ENCODE measurements at places on chromosomes 6 and 20. TPM values are rescaled to one million over a fixed set of nuclear protein-coding genes. Genes with fewer than 3 reads are reported as not detected.
A peak's percentile ranks its signal among the peaks of the same experiment; 100 is the strongest.

DNA sequence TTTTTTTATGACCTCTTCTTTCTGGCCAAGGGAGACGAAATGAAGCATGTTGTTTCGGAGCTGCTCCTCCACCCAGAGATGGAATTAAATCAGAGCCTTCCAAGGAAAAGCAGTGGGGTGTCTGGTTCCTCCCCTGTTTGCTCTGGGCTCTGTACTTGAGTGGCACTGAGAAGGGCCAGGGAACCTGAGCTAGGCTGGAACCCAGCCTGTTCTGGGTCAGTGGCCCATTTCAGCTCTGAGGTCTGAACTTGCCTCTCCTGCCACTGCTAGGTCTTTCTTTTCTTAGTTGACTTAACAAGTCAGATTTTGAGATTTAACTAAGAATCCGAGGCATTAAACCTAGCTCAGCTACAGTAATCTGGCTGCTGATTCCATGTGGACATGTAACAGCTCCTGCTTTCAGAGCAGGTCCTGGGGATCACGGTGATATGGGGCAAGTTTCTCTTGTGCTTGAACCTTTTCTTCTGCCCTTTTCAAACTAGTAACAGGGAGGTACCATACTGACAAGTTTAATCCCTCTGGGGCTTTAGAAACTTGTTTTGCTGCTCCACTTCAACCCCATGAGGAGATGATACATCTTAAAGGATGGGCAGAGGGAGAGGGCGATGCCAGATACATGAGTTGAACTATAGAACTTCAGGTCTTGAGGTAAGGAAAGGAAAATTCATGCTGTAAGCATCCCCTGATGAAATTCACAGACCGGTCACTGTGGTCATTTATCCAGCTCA, 101.1 kb downstream of the SLC24A3 start:
- H3K27ac ChIP-seq, result no peak overlapping the region
- DNase-seq, result no peak
- H3K36me3 ChIP-seq, result no peaks in the 10 kb centered on the region

Gene PAK5
- total RNA-seq, result 1.1 TPM

DNA sequence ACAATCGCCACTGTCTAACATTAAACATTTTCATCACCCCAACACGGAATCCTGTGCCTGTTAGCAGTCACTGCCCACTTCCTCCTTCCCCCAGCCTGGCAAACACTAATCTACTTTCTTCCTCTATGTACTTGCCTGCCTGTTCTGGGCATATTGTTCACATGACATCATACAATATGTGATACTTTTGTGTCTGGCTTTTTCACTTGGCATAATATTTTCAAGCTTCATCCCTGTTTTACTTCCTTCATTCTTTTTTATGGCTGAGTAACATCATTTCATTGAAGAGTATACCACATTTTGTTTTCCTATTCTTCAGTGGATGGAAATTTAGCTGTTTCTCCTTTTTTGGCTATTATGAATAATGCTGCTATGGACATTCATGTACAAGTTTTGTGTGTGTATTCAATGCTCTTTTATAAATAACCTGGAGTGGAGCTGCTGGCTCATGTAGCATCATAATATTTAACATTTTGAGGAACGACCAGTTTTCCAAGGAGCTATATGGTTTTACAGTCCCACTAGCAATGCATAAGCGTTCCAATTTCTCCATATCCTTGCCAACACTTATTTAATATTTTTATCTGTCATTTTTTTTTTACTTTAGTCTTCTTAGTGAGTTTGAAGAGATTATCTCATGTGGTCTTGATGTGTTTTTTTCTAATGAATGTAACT, 360.1 kb downstream of the HDGFL1 start:
- no peaks in the 10 kb centered on the region for H3K36me3 ChIP-seq
- H3K4me1 ChIP-seq, result peaks cover 15% of the 10 kb centered on the region
- no peaks in the 10 kb centered on the region for H3K27me3 ChIP-seq

DNA sequence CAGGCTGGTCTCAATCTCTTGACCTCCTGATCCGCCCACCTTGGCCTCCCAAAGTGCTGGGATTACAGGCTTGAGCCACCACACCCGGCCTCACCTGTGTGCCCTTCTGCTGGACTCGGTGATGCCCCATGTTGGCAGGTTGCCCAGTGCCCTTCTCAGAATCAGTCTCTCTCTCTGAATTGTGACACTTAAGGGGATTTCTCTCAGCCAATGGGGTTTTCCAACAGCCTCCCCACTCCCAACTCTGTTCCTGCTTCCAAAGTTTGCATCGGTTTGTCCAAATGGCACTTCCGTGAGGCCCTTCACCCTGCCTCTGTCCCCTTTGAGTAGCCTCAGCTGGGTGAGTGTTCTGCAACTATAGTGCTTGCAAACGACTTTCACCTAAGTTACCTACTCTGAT, 3.1 kb upstream of the MRPS10 start:
- H3K4me1 ChIP-seq, result peaks cover 5% of the 10 kb centered on the region
- H3K4me3 ChIP-seq, result no peak overlapping the region
- H3K27ac ChIP-seq, result no peak overlapping the region

Gene IL20RA
- 2.4 TPM for total RNA-seq

DNA sequence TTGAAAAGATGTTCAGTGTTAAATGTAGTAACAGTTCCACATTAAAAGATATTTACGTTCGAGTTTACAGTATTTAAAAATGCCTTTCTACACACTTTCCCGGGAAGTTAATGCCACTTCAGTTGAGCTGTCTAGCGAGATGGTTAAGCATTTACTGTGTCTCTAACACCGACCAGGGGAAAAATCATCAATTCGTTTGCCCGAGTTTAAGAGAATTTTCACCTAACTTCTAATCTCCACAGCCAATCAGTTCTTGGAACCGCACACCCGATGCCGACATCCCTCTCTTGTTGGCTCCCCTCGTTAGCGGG, 58.2 kb downstream of the FAM217A start:
- peaks cover 43% of the 10 kb centered on the region for H3K4me1 ChIP-seq
- no peak for DNase-seq
- peak overlapping the region; percentile 95 for H3K27ac ChIP-seq
- H3K4me3 ChIP-seq, result peak overlapping the region; percentile 89

DNA sequence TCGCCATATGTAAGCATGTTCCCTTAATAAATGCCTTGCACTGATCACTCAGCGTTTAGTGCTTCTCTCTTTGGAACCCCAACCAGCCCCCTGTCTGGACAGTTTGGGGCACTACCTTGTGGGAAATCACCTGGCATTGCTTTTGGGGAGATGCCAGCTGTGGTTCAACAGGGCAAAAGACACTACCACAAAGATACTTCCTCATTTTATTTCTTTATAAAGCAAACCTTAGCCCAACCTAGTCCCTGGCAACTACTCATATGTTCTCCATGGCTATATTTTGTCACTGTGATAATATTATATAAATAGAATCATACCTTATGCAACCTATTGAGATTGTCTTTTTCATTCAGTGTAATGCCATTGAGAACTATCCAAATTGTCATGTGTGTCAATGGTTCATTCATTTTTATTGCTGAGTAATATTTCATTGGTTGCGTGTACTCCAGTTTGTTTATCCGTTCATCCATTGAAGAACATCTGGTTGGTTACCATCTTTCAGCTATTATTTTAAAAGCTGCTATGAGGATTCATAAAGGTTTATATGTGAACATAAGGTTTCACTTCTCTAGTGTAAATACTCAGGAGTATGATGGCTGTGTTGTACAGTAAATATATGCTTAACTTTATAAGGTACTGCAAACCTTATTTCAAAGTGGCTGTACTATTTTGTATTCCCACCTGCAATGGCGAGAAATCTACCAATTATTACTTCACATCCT, 114.8 kb downstream of the MOXD1 start:
- no peak overlapping the region for H3K4me3 ChIP-seq
- no peaks in the 10 kb centered on the region for H3K36me3 ChIP-seq
- H3K27ac ChIP-seq, result no peak overlapping the region
- DNase-seq, result no peak
- no peaks in the 10 kb centered on the region for H3K27me3 ChIP-seq
- 0 out of 2 replicates have a peak, but pooled peaks cover 3% of the 10 kb centered on the region for H3K4me1 ChIP-seq

GRCh38 chr20:49351775-49352174, 73.9 kb upstream of the ZNFX1 start:
- H3K27ac ChIP-seq, result no peak overlapping the region
- no peaks in the 10 kb centered on the region for H3K4me1 ChIP-seq
- H3K36me3 ChIP-seq, result no peaks in the 10 kb centered on the region
- DNase-seq, result no peak
- no peak overlapping the region for H3K4me3 ChIP-seq

Gene MYB
- total RNA-seq, result 10.4 TPM

Gene MATN4
- 5.1 TPM for total RNA-seq

DNA sequence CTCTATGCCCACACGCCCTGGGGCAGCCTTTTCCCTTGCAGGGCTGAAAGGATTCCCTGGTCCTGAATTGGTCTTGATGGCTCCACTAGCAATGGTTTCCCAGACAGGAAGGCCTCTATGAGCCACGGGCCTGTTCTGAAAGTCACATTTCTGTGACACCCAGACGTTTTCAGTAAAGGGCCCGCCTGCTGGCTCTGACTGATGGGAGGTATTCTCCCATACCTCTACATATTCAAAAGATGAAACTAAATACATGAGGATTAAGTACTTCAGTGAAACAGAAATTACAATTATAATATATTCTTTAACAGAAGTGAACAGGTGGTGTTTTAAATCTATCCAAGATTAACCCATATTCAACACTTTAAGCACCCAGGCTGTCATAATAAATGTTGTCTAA, 629.8 kb downstream of the CDH26 start:
- H3K27me3 ChIP-seq, result no peaks in the 10 kb centered on the region
- no peaks in the 10 kb centered on the region for H3K36me3 ChIP-seq
- no peak for DNase-seq

- H3K27me3 ChIP-seq, result no peaks in the 10 kb centered on the region
- H3K4me3 ChIP-seq, result no peak overlapping the region
- H3K4me1 ChIP-seq, result peaks cover 5% of the 10 kb centered on the region
Measured at GRCh38 chr6:54910921-54911320, 64.3 kb downstream of the FAM83B start.

DNA sequence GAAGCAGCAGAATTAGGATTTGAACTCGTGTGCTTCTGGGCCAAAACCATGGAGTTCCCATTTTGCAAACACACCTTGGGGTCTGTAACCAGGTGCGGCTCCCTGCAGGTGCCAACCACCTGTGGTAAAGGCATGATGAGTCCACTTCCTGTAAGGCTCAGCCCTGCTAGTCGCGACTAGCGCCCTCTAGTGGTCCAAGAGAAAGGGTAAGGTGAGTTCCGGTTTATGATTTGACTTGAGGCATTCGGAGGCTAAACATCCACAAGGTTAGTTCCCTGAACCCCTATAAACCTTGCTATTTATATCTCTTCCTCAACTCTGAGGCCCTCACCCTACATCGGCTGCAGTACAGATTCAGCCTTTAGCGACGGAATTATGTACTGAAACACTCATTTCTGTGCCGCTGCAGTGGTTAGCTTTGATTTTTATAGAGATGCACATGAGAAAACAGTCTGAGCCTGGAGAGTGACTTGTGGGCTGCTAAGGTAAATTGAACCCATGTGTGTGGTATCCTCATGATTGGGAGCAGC, 173.4 kb downstream of the PLCB1 start:
- H3K4me3 ChIP-seq, result no peak overlapping the region
- DNase-seq, result peak; percentile 93
- H3K27ac ChIP-seq, result no peak overlapping the region
- H3K27me3 ChIP-seq, result no peaks in the 10 kb centered on the region
- peaks cover 14% of the 10 kb centered on the region for H3K4me1 ChIP-seq

Gene HLA-DOB
- total RNA-seq, result 0.23 TPM

DNA sequence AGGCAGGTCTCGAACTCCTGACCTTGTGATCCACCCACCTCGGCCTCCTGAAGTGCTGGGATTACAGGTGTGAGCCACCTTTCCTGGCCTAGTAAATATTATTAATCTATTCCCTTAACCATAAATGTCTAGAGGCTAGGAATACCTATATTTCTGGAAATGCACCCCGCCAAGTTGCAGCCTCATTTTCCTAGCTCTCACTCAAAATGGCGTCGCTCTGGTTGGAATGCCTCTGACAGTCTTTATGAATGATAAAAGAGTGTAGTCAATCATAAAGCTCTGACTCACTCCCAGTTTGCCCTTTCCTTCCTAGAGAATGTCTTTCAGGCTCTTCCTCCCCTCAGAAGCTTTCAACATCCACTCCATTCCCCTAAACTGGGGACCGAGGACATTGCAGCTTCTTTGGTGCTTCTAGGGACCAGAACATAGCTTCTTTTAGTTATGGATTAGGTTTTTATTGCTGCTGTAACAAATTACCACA, 14.1 kb upstream of the TRIM26 start:
- H3K4me1 ChIP-seq, result no peaks in the 10 kb centered on the region
- no peaks in the 10 kb centered on the region for H3K27me3 ChIP-seq
- H3K36me3 ChIP-seq, result no peaks in the 10 kb centered on the region
- H3K27ac ChIP-seq, result no peak overlapping the region
- no peak for DNase-seq

DNA sequence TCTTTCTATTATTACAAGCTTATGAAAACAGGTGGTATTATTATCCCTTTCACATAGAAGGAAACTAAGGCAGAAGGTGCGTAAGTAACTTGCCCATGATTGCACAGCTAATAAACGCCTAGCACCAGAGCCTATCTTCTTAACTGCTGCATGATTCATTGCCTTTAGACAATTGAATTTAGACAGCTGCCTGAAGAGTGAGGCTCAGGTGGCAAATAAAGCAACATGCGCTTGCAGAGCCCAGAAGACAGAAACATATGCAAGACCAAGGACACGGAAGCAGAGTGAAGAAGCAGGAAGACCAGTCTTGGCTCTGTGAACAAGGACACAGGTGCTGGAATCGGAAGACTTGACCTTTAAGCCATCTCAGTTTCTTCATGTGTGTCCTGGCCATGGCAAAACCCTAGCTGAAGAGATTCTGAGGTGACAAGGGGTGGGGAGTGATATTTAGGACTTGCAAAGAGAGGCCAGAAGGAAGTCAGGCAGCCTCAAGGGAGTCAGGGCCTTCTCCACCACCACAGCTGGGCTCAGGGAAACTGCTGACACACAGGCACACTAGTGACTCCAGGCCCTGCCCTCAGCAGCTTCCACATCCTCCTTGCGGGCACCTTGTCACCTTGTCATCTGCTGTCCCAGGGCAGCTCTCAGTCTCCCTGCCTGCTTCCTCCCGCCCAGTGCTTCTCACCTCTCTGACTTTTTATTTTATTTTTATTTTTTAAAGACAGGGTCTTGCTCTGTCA, 91.7 kb upstream of the SLC22A16 start:
- no peak overlapping the region for H3K27ac ChIP-seq
- DNase-seq, result no peak
- no peaks in the 10 kb centered on the region for H3K27me3 ChIP-seq
- H3K4me3 ChIP-seq, result no peak overlapping the region
- peaks cover 5% of the 10 kb centered on the region for H3K4me1 ChIP-seq
- H3K36me3 ChIP-seq, result no peaks in the 10 kb centered on the region

DNA sequence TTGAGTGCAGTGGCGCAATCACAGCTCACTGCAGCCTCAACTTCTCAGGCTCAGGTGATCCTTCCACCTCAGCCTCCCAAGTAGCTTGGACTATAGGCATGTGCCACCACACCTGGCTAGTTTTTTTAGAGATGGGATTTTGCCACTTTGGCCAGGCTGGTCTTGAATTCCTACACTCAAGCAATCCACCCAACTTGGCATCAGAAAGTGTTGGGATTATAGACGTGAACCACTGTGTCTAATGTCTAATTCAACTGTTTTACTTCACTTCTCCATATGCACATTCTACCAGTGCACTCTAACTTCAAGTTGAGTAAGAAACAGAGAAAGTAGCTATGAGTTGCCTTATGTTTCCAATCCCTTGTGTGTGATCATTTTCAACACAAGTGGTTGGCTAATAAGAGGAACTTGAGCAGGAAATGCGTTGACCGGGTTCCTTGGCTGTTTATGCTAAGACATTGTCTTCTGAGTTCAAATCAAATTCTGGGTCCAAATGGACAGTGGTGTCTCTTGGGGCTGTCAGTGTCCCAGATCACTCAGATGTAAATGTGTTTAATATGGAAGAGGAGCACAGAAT, 23.9 kb downstream of the ZNF337 start:
- no peak overlapping the region for H3K4me3 ChIP-seq
- H3K27ac ChIP-seq, result no peak overlapping the region
- no peak for DNase-seq
- no peaks in the 10 kb centered on the region for H3K4me1 ChIP-seq
